ENCODE measurements at places on chromosomes 1 and 21. TPM values are rescaled to one million over a fixed set of nuclear protein-coding genes. Genes with fewer than 3 reads are reported as not detected.

DNA sequence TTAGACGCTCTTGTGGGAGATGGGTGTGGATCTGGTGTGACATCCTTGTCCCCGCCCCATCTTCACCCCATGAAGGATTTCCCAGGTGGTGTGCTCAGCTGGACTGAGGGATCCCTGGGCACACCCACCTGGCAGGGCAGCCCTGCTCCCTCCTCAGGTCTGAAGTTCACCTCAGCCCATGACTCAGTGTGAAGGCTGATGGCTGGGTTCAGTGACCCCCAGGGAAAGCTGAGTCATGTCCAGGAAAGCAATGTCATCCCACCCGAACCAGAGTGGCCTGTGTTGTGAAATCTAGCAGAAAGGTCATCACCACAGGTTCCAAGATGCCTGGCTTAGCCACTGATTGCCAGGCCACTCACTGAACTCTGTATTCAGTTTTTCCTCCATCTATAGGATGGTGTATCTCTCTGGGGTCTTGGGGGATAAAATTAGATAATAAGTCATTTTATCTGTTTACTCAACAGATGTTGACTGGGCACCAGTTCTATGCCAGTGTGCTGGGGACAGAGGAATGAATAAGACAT, 97.7 kb upstream of the JUN start:
- no peak for DNase-seq

GRCh38 chr1:3003039-3003940, 18.0 kb upstream of the ACTRT2 start:
- DNase-seq: no peak

Gene TTLL7
- total RNA-seq: 13.5 TPM

Gene PTGFRN
- 42.5 TPM for total RNA-seq
